Panc1 (cell line): ENCODE measurements at places on chromosomes 6 and 20. TPM values are rescaled to one million over a fixed set of nuclear protein-coding genes. Genes with fewer than 3 reads are reported as not detected.

Gene PRPH2
- total RNA-seq: not detected

Gene ZSCAN12
- total RNA-seq: 3.2 TPM

GRCh38 chr6:53556986-53557715, 12.2 kb upstream of the GCLC start:
- no peaks in the 10 kb centered on the region for H3K27me3 ChIP-seq
- no peaks in the 10 kb centered on the region for H3K36me3 ChIP-seq
- no peaks in the 10 kb centered on the region for H3K4me1 ChIP-seq
- no peak overlapping the region for H3K4me3 ChIP-seq
- H3K27ac ChIP-seq: no peak overlapping the region
- DNase-seq: no peak

Gene ZFP64
- total RNA-seq: 18.4 TPM

DNA sequence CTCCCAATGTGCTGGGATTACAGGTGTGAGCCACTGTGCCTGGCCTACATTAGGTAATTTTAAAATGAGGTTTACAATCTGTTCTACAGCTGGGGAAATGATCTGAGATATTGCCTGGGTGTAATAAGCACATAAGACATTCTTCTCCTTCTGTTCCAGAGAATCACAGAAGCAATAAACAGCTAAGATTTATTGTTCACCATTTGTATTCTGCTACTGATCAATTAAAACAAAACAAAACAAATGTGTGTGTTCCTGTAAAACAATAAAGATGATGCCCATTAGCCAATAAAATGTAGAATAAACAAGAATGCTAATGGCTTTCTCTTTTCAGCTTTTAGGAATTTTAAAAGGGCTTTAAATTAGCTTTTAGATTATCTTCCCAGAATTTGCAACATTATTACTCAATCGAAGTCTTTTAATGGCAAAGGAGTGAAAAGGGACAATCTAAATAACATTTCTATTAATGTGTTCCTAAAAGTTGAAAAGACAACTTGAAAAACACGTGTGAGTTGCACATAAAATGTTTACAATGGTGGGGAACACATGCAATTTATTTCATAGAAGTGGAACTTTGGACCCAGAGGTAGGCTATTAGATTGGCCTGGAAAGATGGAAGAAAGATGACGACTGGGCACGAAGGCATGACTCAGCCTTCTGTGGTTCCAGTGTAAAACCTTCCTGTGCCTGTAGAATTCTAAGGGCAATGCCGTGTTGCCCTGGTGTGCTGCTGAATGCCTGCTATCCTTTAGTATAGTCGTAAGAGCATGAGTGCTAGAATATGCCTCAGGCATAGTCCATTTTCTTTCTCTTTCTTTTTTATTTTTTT, 29.0 kb upstream of the DEK start:
- H3K27ac ChIP-seq: no peak overlapping the region
- no peak for DNase-seq
- no peaks in the 10 kb centered on the region for H3K27me3 ChIP-seq

DNA sequence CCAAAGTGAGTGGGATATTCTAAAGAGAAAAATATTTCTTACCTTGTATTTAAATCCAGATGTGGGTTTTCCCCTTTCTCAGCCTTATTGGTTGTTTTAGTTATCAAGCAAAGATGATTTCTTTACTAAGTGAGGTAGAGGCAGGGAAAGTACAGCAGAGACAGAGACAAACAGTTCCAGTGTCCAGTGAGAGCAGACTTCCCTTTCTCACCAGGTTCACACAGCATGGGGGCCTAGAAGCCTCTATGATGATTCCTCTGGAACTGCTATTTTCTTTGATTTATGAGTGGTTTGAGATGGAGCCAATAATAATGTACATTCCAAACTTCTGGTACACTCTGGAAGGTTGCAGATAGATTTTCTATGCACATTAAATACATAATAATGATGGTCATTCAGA, 234.0 kb upstream of the MARCKS start:
- no peak overlapping the region for H3K27ac ChIP-seq
- no peaks in the 10 kb centered on the region for H3K4me1 ChIP-seq
- no peak overlapping the region for H3K4me3 ChIP-seq

GRCh38 chr6:169019111-169019510, 234.5 kb downstream of the THBS2 start:
- no peak overlapping the region for H3K27ac ChIP-seq
- no peaks in the 10 kb centered on the region for H3K36me3 ChIP-seq
- no peak overlapping the region for H3K4me3 ChIP-seq
- DNase-seq: no peak
- H3K4me1 ChIP-seq: no peaks in the 10 kb centered on the region

Gene MCHR2
- not detected for total RNA-seq

GRCh38 chr20:49700411-49701185, 13.1 kb downstream of the B4GALT5 start:
- H3K27me3 ChIP-seq: no peaks in the 10 kb centered on the region
- no peaks in the 10 kb centered on the region for H3K36me3 ChIP-seq
- H3K4me3 ChIP-seq: no peak overlapping the region

GRCh38 chr6:30481211-30481964, 7.9 kb upstream of the HLA-E start:
- H3K4me3 ChIP-seq: peak overlapping the region; percentile 46
- DNase-seq: no peak
- H3K27ac ChIP-seq: no peak overlapping the region

DNA sequence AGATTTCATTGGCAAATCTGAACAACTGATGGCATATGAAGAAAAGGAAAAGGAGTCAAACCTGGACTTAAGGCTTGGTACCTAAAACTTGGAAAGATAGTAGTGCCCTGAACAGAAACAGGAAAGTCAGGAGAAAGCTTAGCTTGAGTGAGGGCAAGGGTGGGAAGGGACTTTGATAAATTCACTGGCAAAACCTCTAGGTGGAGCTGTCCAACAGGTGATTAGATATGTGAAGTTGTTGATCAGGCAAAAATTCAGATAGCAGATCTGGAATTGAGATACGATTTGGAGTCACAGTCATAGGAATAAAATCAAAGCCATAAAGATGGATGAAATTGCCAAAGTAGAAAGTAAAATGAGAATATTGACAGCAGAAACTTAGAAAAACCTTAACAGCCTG, 16.1 kb upstream of the ZNF292 start:
- H3K4me1 ChIP-seq: no peaks in the 10 kb centered on the region
- no peak overlapping the region for H3K27ac ChIP-seq
- no peak overlapping the region for H3K4me3 ChIP-seq
- no peaks in the 10 kb centered on the region for H3K36me3 ChIP-seq
- H3K27me3 ChIP-seq: no peaks in the 10 kb centered on the region; the same call in 1 of the 2 replicates

DNA sequence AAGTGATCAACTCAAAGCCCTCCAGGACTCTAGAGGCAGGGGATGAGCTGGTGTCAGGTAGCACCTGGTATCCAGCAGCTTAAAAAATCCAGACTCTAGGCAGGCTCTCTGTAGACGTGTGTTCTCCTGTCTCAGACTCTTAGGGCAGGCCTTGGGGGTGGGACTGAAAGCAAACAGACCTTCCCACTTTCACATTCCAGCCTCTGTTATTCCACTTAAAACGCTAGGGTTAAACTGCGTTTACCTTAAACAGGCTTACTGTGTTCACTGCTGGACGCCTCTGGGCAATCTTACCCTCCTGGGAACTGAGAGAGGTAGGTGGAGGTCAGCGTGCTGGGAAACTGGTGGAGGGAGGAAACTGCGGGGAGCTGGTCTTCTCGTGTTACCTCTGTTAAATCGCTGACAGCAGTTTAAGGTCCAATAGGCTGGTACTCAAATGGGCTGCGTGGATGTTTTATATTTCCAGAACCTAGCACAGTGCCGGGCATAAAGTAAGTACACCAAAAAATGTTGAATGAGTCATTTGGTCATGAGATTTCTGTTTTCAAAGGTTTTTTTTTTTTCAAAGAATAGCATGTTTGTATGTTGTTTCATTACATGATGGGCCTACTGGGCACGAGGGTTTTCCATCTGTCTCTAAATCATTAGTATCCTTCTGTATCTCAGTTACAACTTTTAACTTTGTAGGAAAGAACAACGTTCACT, at the start of gene GCNT2:
Gene GCNT2, plus strand, starts transcription at position 248 of the 705 bp plus-strand sequence. CDS start 7,561 bp downstream, outside the sequence.
- peak within 1 kb of the TSS; percentile 74 for H3K4me3 ChIP-seq
- H3K4me1 ChIP-seq: peaks cover 35% of the 10 kb centered on the region
- DNase-seq: peak; percentile 79
- H3K27ac ChIP-seq: peak within 1 kb of the TSS; percentile 98
- H3K27me3 ChIP-seq: no peaks in the 10 kb centered on the region

Gene DLK2
- 19.1 TPM for total RNA-seq

DNA sequence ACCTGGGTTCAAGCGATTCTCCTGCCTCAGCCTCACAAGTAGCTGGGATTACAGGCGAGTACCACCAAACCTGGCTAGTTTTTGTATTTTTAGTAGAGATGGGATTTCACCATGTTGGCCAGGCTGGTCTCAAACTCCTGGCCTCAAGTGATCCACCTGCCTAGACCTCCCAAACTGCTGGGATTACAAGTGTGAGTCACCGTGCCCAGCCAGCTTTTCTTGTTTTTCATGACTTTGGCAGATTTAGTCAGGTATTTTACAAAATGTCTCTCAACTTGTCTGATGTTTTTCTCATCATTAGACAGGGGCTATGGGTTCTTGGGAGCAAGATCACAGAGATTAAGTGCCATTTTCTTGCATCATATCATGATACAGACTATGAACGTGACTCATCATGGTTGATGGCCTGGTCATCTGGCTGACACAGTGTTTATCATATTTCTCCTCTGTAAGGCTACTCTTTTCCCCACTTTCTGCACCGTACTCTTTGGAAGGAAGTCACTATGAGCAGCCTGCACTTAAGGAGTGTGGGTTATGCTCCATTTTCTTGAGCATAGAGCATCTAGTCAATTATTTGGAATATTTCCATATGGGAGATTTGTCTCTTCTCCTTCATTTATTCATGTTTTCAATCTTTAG, 67.8 kb downstream of the RNF182 start:
- no peaks in the 10 kb centered on the region for H3K4me1 ChIP-seq
- H3K36me3 ChIP-seq: no peaks in the 10 kb centered on the region
- no peak overlapping the region for H3K27ac ChIP-seq
- DNase-seq: no peak
- no peak overlapping the region for H3K4me3 ChIP-seq
- no peaks in the 10 kb centered on the region for H3K27me3 ChIP-seq

DNA sequence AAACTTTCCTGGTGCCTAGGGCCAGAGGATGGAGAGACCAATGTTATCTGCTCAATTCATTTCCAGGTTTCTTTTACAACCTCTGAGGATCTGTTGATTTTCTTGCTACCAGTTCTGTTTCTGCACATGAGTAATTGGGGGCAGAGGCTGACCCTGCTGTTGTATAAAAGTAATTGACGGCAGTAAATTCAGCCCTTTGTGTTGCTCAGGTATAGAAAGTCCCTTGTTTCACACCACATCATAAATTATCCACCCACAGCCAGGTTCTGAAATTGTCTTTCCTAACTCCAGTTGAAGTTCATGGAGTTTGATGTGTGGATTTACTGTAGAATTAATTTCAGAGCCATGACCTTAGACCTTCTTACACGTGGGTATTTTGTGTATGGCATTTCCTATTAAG, 107.4 kb upstream of the GRIK2 start:
- no peaks in the 10 kb centered on the region for H3K27me3 ChIP-seq
- H3K36me3 ChIP-seq: no peaks in the 10 kb centered on the region
- H3K27ac ChIP-seq: no peak overlapping the region

DNA sequence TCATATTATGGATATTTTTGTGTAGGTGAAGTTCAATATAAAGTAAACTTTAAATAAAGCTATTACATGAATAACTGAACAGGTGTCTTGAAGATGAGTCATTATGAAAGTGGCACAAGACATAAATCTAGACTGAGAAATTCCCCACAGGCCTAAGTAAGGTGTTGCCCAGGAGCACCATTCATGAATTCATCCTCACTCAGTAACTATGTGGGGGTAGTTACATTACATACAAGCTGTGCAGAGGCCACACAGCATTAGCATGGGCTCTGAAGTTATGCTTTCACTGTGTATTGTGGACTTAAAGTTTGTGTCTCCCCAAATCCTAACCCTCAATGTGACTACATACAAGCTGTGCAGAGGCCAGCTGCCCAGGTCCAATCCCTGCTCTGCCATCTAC, 65.9 kb downstream of the BCAS1 start:
- no peaks in the 10 kb centered on the region for H3K27me3 ChIP-seq
- no peaks in the 10 kb centered on the region for H3K36me3 ChIP-seq
- H3K4me1 ChIP-seq: no peaks in the 10 kb centered on the region
- no peak overlapping the region for H3K4me3 ChIP-seq

DNA sequence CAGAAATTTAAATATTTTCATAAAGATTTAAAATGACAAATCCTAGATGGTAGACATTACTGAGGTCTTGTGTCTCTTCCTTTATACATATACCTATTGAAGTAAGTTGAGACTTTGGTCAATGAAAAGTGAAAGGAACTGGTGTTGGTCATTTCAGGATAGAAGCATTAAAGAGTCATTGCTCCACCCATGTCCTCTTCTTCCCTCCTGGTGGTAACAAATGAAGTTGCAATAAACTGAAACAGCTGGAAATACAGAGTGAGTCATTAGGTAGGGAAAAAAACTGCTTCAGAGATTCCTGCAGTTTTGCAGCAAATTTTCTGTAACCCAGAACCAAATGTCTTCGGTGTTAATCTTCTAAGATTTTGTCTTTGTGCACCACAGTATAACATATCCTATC, 448.0 kb downstream of the EYS start:
- no peaks in the 10 kb centered on the region for H3K27me3 ChIP-seq
- no peak overlapping the region for H3K4me3 ChIP-seq
- no peaks in the 10 kb centered on the region for H3K36me3 ChIP-seq
- no peak for DNase-seq
- H3K27ac ChIP-seq: no peak overlapping the region

- H3K27ac ChIP-seq: no peak overlapping the region
- no peak for DNase-seq
- no peaks in the 10 kb centered on the region for H3K4me1 ChIP-seq
- no peaks in the 10 kb centered on the region for H3K36me3 ChIP-seq
Measured at GRCh38 chr20:13913572-13913971, 76.8 kb downstream of the SEL1L2 start.

DNA sequence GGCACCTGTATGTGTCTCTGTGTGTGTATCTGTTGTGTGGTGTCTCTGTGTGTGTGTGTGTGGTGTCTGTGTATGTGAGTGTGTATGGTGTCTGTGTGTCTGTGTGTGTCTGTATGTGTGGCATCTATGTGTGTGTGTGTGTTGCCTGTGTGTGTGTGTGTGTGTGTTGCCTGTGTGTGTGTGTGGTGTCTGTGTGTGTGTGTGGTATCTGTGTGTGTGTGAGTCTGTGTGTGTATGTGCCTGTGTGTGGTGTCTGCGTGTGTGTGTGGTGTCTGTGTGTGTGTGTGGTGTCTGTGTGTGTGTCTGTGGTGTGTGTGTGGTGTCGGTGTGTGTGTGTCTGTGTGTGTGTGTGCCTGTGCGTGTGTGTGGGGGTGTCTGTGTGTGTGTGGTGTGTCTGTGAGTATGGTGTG, 31.7 kb upstream of the VEGFA start:
- H3K36me3 ChIP-seq: no peaks in the 10 kb centered on the region

DNA sequence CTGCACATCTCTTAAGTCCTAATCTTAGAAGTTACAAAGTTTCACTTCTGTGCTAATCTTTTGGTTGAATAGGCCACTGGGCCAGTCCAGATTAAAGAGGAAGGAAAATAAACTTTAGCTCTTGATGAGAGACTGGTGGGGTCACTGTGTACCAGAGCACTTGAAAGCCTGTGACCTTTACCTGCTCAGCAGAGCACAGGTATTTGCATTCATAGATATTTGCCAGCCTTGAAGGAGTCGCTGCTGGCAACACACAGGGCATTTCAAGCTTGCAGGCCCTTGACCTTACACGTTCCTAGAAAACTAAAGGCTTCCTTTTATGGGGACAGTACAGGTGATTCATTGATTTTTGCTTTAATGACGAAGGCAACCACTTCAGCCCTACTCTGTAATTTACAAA, 108.4 kb upstream of the SLC22A23 start:
- H3K4me1 ChIP-seq: no peaks in the 10 kb centered on the region

Gene SSTR4
- total RNA-seq: not detected

GRCh38 chr6:68189217-68189815, 445.8 kb upstream of the ADGRB3 start:
- H3K4me1 ChIP-seq: no peaks in the 10 kb centered on the region
- no peaks in the 10 kb centered on the region for H3K36me3 ChIP-seq
- H3K27me3 ChIP-seq: no peaks in the 10 kb centered on the region
- H3K27ac ChIP-seq: no peak overlapping the region
